ENCODE measurements at places on chromosomes 3 and 15.

GRCh38 chr3:123633530-123633929, 48.7 kb upstream of the HACD2 start:
- DNase-seq: no peak

- DNase-seq: no peak
Observed at GRCh38 chr3:137694836-137695235, 69.3 kb upstream of the SOX14 start.

DNA sequence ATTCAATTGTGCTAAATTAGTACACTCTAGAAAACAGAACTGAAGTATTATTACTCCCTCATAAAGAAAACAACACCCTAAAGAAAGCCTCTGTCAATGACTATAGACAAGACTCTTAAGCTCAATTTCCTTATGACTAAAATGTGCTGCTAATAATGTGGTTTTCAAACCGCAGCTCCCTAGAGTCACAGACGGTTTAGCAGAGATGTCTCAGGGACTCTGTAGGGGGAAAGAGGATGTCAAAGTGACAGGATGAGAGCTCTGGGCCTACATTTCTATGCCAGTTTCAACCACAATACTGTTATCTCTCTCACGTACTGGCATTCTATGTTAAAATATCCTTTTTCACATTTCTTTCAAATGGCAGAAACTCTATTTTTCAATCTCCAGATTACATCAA, 37.6 kb upstream of the WDR49 start:
- DNase-seq: peak; percentile 20

DNA sequence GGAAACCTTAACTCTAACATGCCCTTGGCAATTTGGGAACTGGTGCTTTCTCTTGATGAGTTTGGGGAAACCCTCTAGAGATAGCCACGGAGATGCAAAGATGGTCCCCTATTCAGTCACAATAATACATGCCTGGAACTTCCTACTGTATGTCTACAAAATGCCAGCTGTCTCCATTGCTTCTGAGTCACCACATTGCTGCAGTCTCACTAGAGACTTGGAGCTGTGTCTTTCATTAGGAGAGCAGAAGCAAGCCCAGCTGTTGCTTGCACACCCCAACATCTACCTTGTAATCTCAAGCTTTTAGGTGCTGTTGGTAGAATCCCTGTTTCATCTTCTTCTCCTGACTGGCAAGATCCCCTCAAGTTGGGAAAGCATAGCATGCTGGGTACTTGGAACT, 261.0 kb downstream of the ADAMTSL3 start:
- no peak for DNase-seq

- DNase-seq: no peak
Observed at GRCh38 chr3:4501437-4501836, 8.3 kb downstream of the ITPR1 start.

DNA sequence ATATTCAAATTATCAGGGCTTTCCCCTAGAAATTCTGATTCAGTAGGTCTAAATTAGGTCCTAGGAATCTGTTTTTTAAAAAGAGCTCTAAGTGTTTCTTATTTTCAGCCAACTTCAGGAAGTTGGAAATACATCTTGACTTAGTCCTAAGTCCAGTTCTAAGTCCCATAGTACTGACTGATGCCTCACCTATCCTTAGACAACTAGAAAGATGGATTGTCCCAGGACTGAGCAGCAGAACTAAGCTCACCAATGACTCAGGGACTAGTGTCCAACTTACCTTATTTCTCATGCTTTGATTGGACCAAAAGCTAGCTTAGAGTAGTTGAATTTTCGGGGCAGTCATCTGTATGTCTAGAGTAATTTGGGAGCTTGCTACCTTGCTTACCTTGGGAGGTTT, 26.2 kb upstream of the C3orf38 start:
- DNase-seq: no peak

DNA sequence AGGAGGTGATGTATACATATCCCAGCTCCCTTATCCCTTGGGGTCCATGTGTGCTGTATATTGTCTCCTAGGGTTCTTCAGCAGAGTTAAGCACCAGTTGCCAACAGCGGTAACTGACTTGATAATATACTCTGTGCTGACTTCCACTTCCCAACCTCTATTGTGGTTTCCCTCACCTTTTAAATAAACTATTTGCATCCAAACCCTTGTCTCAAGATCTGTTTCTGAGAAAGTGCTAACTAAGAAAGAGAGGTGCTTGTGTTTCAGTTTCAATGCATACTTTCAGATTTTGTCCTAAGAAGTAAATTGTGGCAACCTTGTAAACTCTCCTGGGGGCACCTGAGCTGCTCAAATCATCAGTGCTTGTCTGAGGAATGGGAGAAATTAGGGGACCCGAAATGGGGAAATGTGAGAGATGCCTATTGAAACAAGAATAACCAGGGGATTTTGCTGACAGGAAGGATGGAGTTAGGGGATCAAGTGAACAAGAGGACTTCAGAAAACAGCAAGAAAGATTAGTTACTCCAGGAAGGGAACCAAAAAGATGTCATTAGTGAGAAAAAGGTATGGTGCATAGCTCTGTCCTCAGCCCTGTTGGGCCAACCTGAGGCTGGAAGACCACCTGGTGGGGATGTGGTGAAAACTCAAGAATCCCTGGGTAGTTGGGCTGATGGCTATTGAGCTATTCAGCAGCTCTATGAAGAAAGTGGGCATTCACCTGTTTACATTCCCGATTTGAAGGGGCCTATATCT, 50.9 kb upstream of the MRPL3 start:
- DNase-seq: no peak

GRCh38 chr15:80081390-80081789, 21.9 kb downstream of the ZFAND6 start:
- DNase-seq: no peak

GRCh38 chr3:36512555-36512954, 132.3 kb downstream of the STAC start:
- no peak for DNase-seq

DNA sequence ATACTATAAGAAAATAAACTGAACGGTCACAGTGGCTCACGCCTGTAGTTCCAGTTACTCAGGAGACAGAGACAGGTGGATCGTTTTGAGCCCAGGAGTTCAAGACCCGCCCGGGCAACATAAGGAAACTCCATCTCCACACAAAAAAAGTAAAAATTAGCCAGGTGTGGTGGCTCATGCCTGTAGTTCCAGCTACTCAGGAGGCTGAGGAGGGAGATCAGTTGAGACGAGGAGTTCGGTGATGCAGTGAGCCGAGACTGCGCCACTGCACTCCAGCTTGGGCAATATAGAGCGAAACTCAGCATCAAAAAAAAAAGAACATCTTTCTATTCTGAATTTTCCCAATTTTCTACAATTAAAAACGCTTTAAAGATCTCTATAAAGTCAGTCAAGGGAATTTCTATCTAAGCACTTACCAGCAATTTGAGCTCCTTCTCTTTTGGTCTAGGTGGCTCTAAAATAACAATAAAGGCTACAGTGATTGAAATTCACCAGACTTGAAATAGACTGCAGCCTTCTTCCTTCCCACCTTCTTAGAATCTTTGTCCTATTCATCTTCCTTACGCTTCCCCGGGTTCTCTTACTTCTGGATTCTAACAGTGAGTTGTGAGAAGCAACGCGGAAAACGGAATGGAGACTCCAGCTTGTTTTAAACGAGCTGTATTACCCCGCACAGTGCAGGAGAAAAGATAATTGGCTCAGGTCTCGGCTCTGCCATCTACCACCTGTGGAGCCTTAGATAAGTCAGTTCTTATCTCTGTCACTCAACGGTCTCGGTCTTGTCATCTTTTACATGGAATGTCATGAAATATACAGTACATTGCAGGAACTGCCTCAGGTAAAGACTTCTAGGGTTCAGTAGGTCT, 812 bp upstream of the SEC62 start:
- peak; percentile 2 for DNase-seq

DNA sequence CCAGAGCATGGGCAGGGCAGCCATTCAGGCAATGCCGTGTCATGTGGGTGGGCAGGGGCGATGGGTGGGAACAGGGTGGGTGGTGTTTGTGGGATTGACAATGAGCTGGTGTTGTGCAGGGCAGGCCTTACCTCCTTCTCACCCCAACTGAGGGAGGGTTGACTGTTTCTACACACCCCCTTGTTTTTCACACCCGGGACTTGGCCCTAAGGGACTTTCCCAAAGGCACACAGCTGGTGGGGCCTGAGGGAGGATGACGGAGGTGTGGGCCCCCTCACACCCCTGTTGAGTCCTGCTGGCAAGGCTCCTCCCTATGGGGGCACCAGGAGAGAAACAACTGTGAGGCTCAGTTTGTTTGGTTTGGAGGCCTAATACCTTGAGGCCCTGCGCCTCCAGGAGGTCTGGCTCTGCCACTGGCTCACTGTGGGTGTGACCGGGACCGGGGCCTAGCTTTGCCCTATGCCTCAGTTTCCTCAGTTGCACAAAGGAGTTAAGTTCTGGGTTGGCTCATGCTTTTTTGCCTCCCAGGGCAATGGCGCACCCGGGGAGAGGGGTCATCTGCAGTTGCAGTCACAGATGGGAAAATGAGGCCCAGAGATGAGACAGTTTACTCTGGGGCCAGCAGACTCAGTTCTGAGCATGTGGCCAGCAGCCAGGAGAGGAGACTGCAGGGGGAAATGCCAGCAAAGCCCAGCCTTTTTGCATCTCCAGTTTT, 5.1 kb upstream of the DNAH1 start:
- DNase-seq: peak; percentile 41

DNA sequence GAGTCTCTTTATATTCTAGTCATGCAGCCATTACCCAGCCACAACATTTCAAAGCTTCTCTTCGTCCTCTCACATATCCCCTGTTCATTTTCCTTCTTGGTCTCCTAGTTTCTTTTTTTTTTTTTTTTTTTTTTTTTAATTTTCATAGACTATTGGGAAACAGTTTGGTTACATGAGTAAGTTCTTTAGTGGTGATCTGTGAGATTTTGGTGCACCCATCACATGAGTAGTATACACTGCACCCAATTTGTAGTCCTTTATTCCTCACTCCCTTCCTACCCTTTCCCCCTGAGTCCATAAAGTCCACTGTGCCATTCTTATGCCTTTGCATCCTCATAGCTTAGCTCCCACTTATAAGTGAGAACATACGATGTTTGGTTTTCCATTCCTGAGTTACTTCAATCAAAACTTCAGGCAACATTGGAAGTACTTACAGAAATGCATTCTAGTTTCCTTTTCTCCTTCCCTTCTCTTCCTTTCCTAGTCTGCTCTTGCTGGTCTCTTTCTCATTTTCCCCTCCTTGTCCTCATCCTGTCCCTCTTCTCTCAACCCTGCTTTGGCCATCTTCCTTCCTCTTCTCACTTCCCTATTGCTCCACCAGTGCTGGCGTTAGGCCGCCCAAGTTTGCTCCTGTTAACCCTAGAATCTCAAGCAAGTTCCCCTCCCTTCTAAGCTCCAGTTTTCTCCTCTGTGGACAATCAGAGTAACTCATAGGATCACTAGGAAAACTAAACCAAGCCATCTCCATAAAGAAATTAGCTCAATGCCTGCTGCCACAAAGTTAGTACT, 4.8 kb downstream of the ATP8B4 start:
- no peak for DNase-seq
